Esophagus muscularis mucosa (tissue), 4 donors: ENCODE measurements at places on chromosomes 16 and 17.

DNA sequence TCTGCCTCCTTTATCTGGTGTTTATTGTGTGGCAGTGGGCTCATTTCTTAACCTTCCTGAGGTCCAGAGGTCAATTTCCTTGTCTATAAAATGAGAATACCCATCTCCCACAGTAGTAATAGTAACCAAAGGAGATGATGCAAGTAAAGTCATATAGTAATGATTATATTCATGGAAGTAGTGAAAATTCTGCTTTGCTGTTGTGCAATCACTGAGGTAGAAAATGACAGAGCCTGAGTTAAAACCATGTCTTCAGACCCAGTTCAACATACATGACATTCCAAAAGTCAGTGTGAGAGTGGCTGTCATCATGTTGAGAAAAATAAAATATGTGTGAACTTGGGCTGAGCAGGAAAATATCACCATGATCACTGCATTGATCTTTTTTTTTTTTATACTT lies 864 bp upstream of the UMOD start:
- no peak for DNase-seq

DNA sequence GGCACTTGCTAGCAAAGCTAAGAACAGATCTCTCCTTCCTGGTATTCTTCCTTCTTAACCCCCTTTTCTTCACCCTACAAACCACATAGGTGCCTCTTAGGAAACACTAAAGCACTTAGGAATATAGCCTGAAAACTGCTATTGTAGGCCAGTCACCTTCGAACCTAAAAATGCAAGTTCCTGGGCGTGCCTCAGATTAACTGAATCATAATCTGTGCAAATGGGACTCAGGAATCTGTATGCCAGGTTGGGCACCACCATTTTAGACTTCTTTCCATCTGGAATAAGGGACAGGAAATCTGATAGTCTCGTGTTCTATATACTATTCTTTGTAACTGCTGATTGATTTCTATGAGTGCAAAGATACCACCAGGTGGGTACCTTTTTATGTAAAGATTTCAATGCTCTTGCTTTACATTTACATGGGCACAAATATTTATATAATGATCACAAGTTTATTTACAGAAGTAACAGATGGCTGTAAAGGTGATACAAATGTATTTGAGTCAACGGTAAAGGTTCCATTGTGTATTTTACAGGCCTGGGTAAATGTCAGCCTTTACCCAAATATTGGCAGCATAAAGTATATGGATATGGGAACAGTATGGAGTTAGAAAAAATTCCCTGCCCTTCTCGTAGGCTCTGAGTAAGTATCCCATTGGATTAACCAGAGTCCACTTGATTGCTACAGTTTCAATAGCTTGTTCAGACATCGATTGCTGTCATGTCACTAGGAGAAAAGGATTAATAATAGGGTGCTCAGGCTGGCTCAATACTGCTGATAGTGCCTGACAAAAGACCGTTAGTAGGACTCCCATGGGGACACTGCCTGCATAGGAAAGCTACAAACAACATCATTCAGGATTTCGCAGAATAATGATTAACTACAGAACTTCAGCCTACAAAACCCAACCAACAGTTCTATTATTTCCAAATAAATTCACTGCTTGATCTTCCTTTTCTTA lies 124.7 kb downstream of the SNX11 start:
- no peak for DNase-seq

GRCh38 chr17:46003907-46004748 lies 5.1 kb downstream of the STH start:
- no peak for DNase-seq

DNA sequence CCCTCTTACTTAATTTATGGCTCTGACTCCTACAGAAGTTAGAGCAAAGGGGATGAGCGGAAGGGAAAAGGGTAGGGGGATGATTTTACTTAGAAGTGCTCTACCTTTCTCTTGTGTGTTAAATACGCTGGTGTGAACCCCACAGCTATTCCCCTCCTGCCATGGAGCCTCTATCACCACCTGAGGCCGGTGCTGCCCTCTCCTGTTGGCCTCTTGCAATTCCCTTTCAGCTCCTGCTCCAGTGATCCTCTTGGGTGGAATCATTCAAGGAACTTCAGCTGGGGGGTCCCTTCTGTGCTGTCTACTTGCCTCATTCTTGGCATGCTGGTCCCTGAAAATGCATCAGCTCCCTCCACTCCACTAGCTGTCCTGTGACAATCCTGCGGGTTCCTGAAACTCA lies 41.8 kb upstream of the CDH8 start:
- DNase-seq: no peak

DNA sequence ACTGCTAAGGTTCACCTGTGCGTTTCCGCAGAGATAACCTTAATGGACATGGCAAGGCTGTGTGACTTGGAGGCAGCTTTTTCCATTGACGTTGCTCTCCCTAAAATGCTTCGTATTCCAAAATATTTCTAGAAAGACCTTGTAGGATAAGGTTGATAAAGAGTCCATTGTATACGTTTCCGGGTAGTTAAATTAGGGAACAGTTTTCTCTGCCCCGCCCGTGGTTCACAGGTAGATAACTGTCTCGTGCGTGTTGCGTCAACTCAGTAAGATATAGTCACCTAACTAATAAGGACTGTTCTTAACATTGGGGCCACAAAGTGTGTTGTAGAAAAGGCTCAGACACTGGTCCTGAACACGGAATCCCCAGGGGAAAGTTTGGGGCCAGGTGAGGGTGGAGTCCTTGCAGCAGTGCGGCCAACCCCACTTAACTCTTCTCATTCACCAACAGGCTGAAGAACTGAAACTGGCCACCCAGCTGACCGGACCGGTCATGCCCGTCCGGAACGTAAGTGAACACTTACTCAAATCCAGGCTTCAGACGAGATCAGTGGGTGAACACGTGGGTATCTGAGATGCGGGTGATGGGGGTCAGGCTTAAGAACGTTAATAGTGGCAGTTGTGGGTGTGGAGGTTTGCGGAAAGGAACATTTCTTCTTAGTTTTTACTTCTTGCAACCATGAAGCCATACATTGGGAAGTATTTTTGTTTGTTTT lies 1.6 kb downstream of the RPL13 start:
- DNase-seq: no peak

DNA sequence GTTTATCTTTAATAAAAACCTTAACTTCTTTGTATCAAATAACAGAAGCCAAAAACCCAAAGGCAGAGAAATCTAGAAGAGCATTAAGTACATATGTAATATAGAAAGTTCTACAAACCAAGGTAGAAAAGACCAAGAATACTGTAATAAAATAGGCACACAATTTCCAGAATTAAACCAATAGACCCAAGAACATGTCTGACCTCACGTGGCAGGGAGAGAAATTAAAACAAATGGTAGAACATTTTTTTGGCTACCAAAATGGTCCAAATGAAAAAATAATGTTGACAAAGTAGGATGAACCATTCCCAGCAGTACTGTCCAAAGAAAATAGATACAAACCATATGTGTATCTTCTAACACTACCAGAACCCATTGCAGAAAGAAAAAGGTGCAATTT lies 183.5 kb downstream of the CPPED1 start:
- DNase-seq: no peak

- DNase-seq: no peak
Observed at GRCh38 chr17:1931844-1932579, 93.1 kb downstream of the RTN4RL1 start.

DNA sequence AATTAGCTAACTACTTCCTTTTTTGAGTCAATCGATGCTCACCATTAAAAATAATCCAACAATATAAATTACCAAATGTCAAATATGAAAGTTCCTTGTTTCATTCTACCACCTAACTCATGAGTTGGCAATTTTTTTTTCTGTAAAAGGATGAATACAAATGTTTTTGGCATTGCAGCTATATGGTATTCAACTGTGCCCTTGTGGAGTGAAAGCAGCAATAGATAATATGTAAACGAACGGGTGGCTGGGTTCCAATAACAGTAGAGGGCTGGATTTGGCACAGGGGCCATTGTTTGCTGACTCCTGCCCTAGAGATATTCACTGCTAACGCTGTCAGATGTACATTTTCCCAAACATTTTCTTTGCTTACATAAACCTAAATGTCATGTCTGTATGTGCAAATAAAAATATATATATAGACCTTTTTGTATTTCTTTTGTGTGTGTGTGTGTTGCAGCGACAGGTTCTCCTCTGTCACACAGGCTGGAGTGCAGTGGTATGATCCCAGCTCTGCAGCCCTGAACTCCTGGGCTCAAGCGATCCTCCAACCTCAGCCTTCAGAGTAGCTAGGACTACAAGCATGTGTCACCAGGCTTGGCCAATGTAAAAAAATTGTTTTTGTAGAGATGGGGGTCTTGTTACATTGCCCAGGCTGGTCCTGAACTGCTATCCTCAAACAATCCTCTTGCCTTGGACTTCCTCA lies 73.9 kb downstream of the RPGRIP1L start:
- no peak for DNase-seq

GRCh38 chr17:45227926-45228762 lies 6.5 kb downstream of the FMNL1 start:
- DNase-seq: no peak

DNA sequence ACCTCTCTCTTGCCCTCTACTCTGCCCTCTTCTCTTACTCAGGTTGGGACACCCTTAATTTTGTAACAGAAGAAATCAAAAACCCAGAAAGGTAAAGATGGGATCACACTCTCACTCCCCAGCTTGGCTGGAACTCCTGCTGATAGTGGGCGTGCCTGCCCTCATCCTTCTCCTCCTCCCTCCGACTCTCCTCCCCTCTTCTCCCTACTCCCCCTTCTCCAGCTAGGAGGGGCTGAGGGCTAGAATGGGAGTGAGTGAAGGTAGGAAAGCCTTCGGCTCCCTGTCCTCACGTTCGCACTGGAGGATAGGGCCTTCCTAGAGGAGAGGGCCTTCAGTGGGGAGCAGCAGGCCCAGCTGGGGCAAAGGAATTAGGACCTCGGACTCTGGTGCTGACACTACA lies 20.3 kb downstream of the SLC7A6OS start:
- DNase-seq: no peak

DNA sequence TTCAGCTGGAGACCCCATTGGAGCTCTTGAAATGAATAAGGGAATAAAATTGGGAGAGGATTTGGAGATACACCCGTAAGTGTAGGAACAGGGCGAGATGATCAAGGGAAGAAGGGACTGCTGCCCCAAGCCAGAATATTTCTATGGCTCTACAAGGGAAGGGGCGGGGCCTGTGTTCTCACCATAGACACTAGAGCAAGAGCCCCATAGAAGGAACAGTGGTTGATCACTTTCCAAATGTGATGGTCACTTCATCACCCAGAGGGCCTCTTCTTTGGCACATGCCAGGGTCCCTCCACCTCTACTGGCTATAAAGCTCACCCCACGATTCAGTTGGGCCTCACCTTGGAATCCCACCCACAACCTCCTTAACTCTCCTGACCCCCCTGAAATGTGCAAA lies 25.0 kb downstream of the GPRC5B start:
- DNase-seq: no peak

GRCh38 chr17:78138204-78139060 lies 7.8 kb upstream of the C17orf99 start:
- DNase-seq: no peak

DNA sequence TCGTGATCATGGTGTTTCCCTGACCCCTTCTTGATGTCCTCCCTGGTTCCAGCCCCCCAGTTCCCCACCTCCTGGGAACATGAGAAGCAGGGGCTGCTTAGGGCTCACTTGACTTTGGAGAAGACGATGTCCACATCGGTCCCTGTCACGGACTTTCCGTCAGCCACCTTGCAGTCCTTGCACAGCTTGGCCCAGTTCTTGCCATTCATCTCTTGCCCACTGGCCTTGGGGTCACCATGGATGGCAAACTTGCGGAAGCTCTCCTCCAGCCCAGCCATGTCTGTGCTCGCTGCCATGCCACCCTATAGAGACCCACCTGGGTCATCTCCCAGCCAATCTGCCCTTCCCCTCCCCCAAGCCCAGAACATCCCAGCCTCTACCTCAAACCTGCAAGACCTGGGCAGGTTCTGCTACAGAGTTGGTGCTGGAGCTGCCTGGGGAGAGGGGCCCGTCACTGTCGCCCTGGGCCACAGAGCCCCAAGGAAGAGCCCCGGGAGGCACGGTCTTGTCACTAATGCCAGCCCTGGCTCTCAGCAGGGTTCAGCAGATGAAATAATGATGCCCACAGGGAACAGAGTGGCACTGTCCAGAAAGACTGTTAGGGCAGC lies 2.4 kb downstream of the TPPP3 start:
- no peak for DNase-seq

GRCh38 chr16:630249-630814 lies 453 bp upstream of the WFIKKN1 start:
- no peak for DNase-seq

DNA sequence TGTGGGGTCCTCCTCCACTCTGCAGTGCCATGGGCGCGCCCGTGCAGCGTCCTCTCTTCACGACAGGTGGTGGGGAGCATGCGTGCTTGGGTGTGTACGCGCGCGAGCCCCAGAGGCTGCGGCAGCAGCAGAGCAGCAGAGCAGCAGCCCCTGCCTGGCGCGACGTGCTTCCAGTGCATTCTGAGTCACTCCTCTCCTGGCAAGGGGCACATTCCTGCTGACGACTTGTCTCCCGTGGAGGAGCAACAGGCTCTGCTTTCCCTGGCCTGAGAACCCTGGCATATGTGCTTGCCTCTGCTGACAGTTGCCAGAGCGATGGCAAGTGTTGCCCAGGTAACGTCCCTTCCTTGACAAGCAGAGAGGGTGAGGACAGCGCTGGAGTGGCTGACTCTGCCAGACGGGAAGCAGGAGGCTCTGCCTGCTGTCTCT lies 133.8 kb upstream of the PLCG2 start:
- DNase-seq: no peak

- no peak for DNase-seq
Observed at GRCh38 chr16:81940781-81941560, 70.3 kb downstream of the SDR42E1 start.

DNA sequence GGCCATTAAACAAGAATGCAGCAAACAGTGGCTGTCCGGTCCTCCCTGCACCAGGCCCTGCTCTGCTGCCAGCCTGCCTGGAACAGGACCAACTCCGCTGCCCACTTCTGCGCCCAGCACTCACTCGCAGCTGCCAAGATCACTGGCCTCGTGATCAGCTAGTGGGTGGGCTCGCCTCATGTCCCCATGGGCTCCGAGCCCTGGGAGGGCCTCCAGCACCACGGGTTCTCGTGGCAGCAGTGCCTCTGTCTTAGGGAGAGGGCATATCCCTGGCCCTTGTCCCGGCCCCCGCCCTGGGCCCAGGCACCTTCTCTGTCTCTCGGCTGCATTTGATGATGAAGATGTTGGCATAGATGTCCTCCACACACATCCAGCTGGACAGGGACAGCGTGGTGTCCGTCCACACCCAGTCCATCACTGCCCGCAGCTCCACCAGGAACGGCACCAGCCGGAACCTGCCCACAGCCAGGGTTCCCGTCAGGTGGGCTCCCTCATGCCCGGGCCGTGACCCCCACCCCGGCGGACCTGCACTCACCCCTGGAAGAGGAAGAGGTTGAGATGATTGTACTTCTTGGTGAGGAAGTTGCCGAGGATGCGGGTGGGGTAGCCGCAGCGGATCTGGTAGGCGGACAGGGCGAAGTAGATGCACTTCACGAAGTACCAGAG lies 13.1 kb downstream of the CTU2 start:
- DNase-seq: no peak

DNA sequence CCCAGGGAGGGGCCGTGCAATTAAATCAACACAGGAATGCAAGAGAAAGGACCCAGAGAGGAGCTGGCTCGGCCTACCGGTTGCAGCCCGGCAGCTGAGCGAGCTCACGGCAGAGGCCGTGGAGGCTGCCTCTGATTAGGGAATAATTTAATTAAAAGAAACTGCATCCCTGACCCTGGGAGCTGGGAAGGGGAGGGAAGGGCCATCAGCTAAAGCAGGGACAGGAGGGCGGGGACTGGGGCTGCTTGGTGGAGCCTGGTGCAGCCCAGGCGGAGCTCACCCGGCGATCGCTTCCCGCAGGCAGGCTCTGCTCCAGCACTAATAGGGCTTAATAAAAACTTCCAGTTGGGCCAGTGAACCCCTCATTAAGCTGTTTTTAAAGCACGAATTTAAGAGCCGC lies 43.4 kb downstream of the LMF1 start:
- no peak for DNase-seq
